ENCODE measurements at places on chromosomes 7 and 10.

- no peak for DNase-seq
These were observed 188.9 kb downstream of the LRMDA start for GRCh38 chr10:75620356-75620755.

DNA sequence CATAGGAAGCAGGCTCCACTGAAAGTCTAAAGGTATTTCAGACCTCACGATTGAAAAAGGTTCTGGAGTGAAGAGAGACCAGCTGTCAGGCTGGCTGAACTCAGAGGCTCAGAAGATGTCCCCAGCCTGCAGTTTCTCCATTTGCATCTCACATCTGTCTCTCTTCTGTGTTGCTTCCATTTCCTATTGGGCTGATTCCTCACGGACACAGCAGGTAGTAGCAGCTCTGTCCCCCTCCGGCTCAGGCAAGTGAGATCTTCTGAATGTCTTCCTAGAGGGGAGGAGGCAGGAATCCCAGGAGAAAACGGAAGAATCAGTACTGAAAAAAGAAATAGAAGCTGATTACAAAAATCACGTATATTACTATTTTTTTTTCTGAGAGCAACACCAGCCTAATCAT is 274.1 kb upstream of the COBL start:
- no peak for DNase-seq

DNA sequence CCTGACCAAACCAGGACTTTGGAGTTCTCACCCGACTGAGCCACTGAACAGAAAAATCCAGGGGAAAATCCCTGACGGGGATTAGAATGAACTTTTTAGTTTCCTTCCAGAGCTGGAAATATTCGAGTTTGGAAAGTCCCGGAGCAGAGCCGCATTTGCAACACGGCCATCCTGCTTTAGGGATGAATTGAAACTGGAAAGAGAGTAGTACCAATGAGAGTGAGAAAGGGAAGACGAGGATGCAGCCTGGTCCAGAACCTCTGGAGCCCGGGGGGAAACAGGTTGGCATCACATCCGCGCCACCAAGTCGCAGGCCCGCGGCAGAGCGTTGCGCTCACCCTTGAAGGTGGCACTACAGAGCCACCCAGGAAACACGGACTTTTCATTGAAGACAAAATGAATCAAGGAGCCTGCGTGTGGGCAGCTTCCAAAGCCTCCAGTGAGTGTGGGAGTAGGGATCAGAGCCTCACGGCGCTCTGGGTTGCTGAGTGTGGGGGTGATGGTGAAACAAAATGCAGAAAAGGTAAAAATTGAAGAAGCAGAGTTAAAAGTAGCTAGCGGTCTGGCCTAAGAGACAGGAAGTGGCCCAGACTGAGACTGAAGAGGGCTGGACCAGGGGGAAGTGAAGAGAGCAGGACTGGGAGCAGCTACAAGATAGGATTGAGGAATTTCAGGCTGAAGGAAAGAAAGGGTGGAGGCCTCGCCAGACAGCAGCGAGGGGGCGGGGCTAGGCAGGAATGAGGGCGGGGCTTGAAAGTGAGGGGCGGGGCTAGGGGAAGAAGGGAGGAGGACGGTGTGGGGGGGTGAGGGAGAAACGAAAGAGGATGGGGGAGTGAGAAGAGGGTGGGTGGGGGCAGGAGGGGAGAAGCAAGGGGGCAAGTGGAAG is 1.8 kb downstream of the SMURF1 start:
- DNase-seq, result peak; percentile 75

DNA sequence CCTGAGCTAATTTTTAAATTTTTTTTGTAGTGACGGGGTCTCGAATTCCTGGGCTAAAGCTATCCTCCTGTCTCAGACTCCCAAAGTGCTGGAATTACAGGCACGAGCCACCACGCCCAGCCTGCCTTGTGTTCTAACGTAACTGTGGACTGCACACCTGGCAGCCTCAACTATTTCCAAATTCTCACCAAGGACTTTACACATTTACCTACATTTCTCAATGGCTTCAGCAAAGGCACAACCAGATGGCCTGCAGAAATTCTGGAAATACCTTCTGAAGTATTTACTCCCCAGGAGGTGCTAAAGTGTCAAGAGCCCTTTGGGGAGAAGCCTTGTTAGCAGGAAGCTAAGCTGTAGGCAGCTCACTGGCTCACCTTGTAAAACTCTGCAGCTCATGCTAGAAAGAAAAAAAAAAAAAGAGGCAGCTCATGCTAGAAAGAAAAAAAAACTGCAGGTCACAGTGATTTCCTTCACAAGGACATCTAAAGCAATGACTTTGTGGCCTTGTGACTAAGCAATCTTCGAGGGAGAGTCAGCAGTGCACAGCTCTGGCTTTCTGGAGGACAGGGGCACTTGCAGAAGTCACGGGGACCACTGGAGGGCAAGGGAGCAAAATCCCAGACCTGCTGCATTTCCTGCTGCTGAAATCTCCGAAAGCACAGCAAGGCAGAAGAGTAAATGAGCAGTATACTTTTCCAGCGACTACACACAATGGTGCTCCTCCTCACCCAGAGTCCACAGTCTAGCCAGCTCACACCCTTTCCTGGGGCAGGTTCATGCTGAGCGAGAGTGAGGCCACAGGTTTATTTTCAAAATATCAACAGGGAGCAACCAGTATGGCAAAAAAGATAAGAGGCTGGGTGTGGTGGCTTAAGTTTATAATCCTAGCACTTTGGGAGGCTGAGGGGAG is 40.4 kb downstream of the BAIAP2L1 start:
- no peak for DNase-seq

DNA sequence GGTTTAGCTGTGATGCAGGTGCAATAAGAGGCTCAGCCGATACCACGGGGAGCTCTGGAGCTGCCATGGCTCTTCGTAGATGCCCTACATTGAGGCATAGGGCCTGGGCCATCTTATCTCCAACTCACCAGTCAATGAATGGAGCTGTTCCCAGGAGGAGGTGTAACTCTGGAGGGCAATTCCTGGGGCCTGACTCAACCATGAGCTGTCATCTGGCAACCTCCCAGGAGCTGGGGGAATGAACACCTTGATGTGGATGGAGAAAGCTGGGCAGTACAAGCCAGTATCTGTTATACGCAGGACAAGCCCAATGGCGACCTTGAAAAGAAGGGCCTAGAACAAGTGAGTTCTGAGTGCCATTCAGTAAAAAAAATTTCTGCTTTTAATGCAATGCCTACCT is 224.0 kb upstream of the PLXDC2 start:
- DNase-seq, result no peak
